AG08395 (cell line): ENCODE measurements at places on chromosomes 3 and 15.
A peak's percentile ranks its signal among the peaks of the same experiment; 100 is the strongest.

GRCh38 chr3:49015765-49016164, 2.6 kb downstream of the DALRD3 start:
- no peak for DNase-seq

DNA sequence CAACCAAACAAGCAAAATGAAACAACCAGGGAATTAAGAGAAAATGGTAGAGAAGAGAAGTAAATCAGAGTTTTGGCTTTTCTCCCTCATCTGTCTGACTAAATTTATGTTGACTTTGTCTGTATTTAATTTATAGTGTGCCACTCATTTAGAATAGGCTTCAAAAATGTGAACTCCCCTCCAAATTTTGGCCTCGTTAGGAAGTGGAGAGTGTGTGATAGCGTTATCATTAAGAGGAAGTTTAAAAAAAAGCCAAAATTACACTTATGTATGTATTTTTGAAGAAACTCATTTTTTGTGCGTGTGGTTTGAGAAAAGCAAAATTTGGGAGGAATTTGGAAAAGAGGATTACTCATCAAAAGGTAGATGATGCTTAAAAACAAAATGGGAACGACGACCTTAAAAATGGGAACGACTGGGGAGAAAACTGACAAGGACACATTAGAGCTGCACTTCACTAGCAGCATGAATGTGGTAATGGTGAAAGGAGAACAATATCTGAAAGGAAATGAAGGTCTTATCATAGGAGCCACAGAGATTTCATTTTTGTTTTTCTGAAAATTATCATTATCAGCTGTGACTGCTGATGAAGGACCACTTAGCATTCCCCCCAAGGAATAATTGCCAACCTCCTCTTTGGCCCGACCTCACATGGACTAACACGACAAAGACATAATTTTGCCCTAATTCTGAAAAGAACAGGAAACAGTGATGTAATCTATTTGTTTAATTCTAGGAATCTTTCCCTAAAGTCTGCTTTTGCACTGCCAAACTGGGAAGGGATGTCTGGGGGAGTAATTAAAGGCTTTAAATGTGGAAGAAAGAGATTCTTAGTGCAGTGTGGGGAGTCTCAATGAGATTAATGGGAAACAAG, 163.2 kb upstream of the P2RY1 start:
- no peak for DNase-seq

DNA sequence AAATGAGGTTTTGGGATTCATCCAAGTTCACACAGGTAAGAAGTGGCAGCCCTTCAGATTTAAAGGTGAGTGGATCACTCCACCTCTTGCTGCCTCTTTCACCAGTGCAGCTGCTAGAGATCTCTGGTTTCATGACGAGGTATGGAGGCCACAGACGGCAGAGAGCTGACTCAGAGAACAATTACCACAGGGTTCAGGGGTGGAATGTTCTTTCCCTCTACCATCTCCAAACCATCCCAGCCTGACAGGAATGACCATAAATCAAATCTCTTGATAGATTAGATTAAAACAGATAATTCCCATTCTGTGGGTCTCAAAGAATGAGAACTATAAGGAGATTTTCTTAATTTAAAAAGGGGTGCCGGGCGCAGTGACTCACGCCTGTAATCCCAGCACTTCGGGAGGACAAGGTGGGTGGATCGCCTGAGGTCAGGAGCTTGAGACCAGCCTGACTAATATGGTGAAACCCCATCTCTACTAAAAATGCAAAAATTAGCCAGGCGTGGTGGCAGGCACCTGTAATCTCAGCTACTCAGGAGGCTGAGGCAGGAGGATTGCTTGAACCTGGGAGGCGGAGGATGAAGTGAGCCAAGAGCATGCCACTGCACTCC, 174.2 kb upstream of the ATP11B start:
- DNase-seq, result no peak

DNA sequence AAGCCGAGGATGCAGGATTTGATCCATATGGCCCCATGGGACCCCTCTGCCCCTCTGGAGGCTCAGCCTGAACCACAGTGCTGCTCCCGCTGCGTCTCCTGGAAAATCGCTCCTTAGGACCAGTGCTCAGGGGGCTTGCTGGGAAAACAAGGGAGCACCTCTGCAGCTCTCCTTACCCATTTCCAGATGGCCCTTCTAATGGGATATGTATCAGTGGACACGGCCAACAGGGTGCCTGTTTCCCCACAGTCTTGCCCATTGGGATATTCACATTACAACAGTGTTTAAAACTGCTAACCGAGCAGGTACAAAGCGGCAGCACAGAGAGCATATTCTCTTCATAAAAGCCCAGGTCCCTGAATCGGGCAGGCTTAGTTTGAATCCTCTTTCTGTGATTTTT, 27.1 kb downstream of the TMEM44 start:
- no peak for DNase-seq

- no peak for DNase-seq
Measured at GRCh38 chr3:6120786-6121185, 740.1 kb upstream of the GRM7 start.

- DNase-seq, result peak; percentile 83
Measured at GRCh38 chr15:43241100-43241499, 20.3 kb upstream of the EPB42 start.

- DNase-seq, result peak; percentile 89
Measured at GRCh38 chr3:72338942-72339669, 509.1 kb downstream of the SHQ1 start.

DNA sequence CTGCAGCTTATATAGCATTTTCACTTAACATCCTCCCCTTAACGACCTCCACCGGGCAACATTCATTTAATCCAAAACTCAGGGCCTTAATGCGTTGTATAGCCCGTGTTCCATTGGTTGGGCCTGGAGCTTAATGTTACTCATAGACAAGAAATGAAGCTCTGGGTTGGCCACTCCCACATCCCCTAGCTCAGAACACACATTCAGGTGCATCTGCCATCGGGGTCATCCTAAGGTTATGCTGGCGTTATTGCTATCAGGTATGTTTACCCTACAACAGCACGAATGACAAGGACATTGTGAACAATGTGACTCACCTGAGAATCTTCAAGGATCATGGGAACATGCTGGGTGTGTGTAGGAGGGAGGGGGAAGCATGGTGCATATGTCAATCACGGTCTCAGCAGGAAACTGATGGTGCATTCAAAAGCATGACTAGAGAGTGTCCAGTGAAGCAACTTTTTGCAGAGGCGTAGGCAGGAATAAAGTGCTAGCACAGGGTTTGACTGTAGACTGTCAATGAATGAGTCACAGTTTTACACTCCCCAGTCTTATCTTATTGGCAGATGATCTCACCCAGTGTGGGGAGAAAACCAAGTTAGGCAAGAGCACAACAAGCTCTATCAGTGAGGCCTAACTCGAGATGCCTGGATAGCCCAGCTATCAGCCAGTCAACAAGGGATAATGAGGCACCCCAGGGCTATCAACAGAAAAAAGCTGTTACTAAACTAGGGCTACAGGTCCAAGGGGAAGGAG, 402.1 kb upstream of the MCTP2 start:
- peak; percentile 76 for DNase-seq

DNA sequence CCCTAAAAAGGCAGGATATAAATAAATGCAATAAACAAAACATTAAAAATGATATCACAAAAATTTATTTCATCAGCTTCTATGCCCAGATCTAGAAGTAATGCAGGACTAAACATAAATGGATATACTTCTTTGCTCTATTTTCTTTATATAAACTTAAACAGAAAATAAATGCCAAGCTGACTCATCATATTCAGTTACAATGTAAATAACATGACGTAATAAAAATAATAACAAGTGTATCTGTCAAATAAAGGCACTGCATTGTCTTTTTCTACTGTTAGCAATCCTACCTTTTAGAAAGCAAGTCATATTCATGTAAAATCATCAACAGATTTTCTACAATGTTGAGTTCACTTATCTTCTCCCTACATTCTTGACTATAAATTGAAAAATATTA, 61.6 kb downstream of the NEK10 start:
- DNase-seq, result no peak

DNA sequence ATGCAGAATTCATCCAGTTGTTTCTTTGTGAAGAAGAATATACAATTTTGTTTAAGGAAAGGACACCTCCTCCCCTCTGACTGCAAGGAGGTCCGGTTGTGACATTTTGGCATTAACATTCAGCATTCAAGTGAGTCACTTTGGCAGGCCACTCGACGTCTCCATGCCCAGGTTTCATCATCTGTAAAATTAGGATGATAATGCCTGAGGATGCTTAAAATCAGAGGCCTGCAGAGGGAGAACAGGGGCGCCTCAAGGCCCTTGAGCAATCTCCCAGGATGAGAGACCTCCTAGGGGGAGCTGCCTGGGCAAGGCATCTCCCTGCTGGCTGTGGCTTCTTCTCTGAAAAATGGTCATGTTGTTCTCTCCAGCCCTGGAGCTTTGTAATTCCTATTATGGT, 236.0 kb downstream of the CACNA2D3 start:
- no peak for DNase-seq

- peak; percentile 34 for DNase-seq
Measured at GRCh38 chr15:92625251-92625980, 30.2 kb downstream of the FAM174B start.

DNA sequence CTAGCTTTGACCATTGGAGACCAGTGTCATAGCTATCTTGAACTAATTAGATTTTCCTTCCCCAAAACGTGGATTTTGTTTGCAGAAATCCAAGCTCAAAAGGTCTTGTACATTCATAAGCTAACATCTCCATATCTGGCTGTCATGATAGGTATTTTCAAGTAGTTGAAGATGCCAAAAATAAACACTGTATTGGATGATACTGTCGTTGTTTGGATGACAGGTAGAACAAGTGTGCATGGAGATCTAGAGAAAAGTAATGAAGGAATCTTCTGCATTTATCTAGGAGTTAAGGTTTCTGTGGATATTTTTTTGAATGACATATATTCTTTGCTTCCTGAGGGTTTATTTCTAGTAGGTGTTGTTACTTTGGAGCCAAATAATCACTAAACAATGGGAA, 1696.1 kb downstream of the SI start:
- no peak for DNase-seq

GRCh38 chr3:175489406-175489805, 630.3 kb downstream of the NAALADL2 start:
- DNase-seq, result no peak

GRCh38 chr3:161108840-161109239, 3.7 kb upstream of the B3GALNT1 start:
- peak; percentile 51 for DNase-seq

DNA sequence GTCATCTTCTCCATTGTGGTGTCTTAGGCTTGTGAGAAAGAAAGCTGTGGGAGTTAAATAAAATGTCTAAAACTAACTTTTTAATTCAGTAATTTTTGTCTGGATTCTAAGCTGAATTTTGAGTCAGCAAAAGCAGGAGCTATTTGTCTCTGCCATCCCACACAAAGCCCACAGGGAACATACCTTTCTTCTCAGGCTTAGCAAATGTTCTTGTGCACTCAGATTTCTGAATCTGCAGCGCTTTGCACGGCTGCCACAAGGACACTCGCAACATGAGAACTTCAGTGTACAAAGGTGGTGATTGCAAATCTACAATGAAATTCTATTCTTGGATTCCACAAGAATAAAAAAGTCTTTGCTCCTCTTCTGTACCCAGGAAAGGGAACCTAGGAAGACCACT, 88.2 kb upstream of the RNF7 start:
- DNase-seq, result no peak

GRCh38 chr3:133931084-133931483, 35.4 kb upstream of the RAB6B start:
- DNase-seq, result no peak

DNA sequence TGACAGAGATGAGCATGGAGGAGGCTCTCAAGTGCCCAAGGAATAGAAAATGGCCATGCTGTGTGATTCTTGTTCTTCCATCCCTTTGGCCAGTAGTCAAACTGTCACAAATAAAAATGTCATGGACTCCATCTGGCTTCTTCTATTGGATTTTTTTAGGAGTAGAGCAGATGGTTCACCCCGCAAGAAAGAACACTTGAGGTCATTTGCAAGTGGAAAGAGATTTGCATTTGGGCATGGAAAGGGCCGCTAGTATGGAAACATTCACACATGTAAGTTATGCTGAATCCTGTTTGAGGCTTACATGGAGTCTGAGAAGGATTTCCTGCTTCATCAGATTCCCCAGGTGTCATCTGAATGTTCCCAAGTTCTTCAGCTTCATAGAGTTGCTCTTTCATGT, 53.1 kb upstream of the CFAP161 start:
- no peak for DNase-seq

DNA sequence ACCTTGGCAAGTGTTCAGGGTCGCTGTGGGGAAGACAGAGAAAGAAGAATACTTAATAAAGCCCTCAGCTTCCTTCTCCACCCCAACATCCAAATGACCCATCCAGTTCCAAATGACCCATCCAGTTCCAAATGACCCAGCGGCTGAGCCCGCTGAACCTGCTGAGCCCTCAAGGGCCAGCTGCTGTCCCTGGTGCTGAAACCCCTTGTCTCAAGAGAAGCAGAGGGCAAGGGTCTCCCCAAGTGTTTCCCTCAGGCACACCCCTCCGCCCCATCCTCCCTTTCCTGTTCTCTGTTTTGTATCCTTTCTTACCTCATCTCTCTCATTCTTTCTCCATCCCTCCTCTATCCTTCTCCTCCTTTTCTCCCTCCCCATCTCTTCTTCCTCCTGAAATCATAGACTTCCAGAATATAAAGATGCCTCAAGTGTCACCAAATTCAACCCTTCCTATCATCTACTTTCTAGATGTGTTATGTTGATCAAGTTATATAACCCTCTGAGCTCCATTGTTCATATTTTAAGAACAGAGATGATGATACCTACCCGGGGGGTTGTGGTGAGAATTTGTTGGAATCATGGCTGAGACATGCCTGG, 29.0 kb downstream of the CCDC33 start:
- peak; percentile 40 for DNase-seq

DNA sequence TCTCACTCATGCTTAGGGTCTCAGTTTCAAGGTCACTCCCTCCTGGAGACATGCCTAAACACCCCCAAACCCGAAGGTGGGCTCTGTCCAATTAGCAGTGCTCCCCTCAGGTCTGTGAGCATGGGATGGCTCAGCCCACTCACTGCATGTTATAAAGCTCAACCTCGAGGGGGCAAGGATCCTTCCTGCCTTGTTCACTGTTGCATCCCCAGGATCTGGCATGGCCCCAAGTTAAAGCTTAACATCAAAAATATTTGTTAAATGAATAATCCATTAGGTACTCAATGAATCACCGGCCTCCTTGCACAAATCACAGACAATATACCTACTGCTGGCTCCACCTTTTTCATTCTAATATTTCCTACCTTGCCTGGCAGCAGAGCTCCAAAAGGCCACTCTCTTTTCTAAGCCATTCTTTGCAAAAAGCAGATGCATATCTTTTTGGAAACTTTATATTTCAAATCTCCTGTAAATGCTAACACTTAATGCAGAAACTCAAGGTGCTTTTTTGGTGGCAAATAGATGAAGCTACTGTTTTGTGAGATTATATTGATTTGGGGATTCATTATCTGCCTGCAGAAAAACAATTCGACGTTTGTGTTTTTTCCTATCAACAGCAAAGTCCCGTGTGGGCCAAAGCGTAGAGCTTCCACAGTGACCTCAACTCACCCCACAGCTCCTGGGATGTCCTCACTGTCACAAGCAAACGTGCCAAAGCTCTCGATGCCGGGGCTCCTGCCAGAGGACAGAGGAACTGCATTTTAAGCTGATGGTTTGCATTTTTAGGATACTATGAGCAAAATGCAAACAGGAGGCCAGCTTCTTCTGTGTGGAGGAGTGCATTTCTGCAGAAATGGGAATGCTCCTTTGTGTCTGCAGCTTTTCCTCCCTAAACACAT, 35.4 kb downstream of the PCOLCE2 start:
- DNase-seq, result peak; percentile 14
